ENCODE measurements at places on chromosomes 1 and 21.

DNA sequence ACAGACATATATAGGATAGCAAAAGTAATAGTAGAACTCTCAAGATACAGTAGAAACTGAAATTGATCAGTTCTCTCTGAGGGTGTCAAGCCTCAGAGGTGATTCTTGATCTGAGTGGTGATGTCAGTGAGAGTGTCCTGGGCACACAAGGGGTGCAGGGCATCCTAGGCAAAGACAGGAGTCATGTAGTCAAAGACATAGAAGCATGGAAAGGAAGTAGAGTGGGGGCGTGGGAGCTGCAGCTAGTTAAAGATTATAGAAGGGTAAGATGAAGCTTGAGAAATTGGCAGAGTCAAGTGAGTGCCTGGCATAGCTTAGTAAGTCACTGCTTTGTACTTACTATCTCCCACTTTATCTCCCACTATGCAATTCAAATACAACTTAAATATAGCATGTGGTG is 22.8 kb downstream of the CDC7 start:
- DNase-seq, result no peak

DNA sequence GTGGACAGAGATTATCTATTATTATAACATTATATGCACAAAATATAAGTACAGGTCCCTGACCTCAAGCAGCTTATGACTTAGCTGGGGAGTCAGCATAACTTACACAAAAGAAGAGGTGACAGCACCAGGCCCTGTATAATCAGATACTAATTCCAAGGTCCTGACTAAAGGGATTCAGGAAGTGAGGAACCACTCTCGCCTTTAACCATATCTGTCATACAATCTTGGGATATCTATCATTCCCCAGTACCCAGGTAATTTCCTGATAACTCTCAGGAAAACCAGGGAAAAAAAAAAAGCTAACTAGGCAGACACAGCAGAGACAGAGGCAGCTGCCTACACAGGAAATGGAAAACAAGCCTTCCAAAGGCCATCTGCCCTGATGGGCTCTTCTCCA is 78.5 kb upstream of the CAMK1G start:
- DNase-seq, result peak; percentile 67

- DNase-seq, result no peak
Observed at GRCh38 chr1:16442265-16442664, 1.7 kb downstream of the NECAP2 start.

DNA sequence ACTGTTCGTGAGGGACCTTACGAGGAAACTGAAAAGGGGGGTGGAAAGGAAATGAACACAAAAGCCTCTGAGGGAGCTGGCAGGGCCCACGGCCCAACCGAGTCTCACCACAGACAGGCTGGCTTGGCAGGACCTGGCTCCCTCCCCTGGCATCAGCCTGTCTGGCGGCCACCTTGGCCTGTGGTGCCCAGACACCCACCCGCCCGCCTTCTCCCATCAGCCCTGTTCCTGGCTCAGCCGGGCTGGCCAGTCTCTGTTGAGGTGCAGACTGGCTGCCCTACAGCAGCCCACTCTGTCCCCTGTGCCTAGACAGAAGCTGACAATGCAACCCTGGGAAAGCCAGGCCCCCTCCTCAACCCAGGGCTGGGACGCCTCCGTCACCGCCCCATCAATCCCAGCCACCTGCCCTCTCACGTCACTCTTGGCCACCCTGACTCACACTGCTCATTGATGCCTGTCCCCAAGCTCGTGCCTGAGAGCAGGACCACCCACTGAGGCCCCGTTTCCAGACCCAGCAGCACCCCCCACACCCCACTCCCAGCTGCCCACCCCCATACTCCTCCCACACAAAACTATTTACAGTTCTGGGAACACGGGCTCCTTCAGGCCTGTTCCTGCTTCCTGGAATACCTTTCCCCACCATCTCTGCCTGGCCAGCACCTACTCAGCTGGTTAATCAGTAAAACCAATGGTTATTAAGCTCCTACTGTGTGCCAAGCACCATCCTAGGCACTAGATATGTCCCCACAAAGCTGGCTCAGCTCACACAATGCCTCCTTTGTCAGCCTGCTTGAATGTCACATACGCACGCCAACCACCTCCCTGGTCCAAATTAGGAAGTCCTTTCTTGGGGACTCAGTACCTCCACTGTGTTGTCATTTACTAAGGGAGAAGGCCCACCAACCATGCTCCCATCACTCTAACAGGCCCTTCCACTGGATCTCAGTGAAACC is 22.7 kb downstream of the SDC3 start:
- no peak for DNase-seq

DNA sequence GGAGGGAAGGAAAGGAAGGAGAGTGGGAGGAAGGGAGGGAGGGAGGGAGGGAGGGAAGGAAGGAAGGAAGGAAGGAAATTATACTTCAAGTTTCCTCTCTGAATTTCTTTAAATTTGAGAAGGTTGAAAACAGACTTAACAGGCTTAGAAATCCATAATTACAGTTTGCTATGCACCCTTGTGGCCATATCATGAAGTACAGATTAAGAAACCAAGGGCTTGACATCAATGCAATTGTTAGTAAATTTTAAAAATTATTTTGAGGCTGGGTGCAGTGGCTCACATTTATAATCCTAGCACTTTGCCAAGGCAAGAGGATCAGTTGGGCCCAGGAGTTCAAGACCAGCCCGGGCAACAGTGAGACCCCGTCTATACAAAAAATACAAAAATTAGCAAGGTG is 14.4 kb downstream of the ANP32E start:
- peak; percentile 41 for DNase-seq

- no peak for DNase-seq
Observed at GRCh38 chr1:46592823-46593222, 11.2 kb downstream of the MKNK1 start.

GRCh38 chr1:10429868-10430215 is 391 bp upstream of the CENPS start:
- no peak for DNase-seq

GRCh38 chr21:45893740-45894449 is 87.7 kb upstream of the COL6A1 start:
- DNase-seq, result no peak

GRCh38 chr1:213166852-213167251 is 115.8 kb downstream of the RPS6KC1 start:
- DNase-seq, result no peak

DNA sequence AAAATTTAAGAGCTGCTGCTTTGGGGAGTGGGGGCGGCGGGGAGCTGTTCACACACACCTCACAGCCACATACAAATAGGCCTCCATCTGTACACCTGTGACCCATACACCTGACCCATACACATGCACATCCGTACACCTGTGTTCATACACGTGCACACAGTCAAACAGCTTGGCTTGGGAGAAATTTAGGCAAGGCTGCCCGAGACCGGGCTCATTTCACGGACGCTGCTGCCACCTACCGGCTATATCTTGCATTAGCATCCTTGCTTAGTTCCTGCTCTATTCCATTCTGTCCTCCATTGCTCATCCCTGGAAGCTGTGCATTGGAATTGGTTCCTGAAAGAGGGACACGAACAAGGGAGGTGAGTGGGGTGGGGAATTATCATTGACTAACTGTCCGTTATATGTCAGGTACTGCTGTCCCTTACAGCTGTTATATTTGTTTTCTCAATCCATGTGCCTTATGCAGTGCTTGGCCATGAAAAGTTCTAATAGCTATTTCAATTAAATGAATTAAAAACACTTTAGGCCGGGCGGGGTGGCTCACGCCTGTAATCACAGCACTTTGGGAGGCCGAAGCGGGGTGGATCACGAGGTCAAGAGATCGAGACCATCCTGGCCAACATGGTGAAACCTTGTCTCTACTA is 37.1 kb upstream of the EPB41 start:
- DNase-seq, result peak; percentile 65

DNA sequence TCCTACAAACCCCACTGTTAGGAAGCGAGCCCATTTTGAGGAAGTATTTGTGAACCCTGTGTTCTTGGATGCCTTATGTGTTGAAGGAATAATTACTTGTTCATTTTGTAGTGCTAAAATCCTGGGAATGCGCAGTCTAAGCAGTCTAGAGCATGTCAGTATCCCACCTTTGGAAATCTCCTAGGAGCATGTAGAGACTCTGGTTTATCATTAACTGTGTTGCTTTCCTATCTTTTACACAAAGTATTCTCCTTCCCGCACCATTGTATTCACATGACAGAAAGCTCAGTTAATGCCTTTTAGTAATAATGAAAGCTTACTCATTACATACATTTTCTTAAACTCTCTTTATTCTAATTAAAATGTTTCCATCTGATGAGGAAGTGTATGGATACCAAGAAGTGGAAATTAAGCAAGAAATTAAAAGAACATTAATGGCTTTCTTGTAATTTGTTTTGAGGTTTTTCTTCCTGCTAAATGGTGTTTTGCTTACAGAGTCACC is 99.4 kb downstream of the CAMTA1 start:
- DNase-seq, result no peak

DNA sequence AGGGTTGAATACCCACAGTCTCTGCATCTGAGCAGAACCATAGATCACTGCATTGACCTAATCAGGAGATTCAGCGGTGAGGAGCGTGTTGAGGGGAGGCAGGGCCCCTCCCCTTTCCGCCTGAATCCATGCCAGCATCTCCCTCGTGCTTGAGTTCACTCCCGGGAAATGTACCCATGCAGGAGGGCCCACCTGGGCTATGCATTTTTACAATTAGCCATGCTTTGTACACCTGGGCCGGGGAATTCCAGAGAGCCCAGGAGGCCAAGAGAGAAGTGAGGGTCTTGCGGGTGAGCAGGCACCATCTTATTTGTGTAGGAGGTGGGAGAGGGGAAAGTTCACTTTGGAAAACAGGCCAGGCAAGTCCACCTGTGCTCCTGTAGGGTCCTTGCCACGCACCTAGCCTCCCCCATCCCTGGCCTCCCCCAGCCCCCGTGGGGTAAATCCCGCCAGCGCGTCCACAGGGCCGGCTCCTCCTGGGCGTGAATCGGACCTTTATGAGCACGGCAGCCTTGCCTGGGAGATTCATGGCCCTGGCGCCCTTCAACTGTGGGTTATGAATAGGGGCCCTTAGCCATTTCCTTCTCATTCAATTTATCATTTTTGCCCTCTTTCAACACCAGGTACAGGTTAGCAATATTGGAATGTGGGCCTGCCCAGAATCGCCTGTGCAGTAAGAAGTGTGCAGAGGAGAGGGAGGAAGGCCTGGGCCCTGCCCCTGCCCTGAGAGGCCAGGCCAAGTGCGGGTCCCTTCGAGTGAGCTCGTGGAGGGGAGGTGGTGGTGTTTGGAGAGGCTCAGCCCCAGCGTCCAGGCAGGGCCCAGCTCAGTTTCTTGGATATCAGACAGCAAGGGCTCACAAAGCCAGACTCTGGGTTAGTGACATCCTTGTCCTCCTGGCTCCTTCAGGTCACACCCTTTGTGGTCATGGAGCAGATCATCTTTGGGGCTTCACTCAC is 84.4 kb upstream of the ACTRT2 start:
- DNase-seq, result no peak

GRCh38 chr21:43865540-43866259 is 677 bp downstream of the AGPAT3 start:
- DNase-seq, result peak; percentile 9

GRCh38 chr1:10784998-10785727 is 11.3 kb downstream of the CASZ1 start:
- DNase-seq, result no peak

Data from fibroblast of upper back skin (primary cell).